ENCODE measurements at places on chromosomes 5 and 9.

GRCh38 chr9:81363916-81364480, 325.3 kb downstream of the TLE1 start:
- DNase-seq: no peak

DNA sequence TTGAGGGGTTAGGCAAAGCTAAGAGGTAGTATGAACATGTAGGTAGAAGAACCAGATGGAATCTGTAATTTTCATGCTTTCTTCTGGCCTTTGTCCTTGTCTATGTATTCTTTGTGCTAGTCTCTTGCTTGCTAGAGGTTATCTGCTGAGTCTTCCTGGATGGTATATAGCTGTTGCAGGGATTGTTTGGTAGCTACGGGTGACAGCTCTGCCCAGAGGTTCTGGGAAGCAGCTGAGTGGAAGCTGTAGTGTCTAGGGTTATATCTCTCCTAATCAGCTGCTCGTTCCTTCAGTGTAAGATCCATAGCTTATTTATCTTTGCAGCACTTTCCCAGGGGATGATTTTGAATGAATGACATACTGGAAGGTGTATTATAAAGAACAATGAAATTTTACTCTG, 100.3 kb downstream of the ATG10 start:
- no peak for DNase-seq

DNA sequence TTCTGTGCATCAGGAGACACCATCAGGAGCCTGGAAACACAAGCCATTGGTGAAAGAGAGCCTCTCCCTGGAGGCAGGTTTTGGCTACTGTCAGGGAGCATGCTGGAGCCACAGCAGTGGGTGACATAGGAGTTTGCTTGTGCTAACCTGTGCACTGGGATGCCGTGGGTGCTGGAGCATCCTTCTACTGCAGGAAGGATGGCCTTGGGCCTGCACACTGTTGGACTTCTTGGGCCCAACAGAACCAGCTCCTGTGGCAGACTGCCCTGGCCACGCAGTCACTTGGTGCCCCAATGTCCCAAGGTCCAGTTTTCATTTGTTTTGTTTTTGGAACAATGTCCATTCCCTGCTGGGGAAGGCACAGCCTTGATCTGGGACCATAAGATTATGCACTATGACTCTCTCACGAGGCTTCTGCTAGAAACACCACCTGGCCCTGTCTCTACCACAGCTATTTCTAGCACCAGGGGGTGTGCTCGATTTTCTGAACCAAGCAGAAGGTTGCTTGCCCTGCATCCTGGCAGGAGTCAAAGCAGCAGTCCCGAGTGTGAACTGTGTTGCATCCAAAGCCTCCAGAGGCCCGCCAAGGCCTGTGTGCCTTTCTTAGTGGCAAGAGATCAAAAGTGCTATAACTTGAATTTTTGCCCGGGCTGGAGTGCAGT, 5.5 kb upstream of the LTC4S start:
- no peak for DNase-seq

GRCh38 chr9:82418334-82418733, 429.8 kb downstream of the SPATA31D1 start:
- no peak for DNase-seq

GRCh38 chr9:113650207-113651131, 186.9 kb downstream of the RGS3 start:
- no peak for DNase-seq

Measured in hematopoietic multipotent progenitor cell treated with erythropoietin and hydrocortisone succinate and interleukin-3 and kit ligand, for 17 days (in vitro differentiated cells).